Suprapubic skin (tissue), 4 donors: ENCODE measurements at places on chromosomes 11 and 22. TPM values are rescaled to one million over a fixed set of nuclear protein-coding genes. Genes with fewer than 3 reads are reported as not detected.

DNA sequence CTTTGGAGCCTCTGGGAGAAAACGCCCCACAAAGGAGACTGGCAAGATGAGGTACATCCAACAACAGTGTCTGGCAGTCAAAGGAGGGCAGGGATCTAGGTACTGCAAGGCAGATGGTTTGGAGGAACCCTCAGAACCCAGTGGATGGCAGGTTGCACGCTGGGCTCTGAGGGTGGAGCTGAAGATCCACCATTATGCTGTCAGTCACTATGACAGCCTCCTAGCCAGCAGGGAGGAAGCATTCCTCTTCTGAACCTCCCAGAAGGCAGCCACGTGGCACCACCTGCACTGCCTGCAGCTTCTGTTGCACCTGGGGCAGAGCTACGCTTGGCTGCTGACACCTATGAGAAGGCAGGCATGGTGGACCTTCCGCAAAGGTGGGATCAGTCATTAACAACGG lies 40.2 kb downstream of the HTR3A start:
- no peaks in the 10 kb centered on the region for H3K36me3 ChIP-seq
- H3K27ac ChIP-seq = no peak overlapping the region
- no peaks in the 10 kb centered on the region for H3K27me3 ChIP-seq

GRCh38 chr11:108662700-108663099 lies 2.2 kb upstream of the DDX10 start:
- H3K4me1 ChIP-seq = peaks cover 28% of the 10 kb centered on the region
- no peaks in the 10 kb centered on the region for H3K36me3 ChIP-seq
- no peak overlapping the region for H3K27ac ChIP-seq
- no peak for DNase-seq
- H3K27me3 ChIP-seq = no peaks in the 10 kb centered on the region

The GGTLC2 gene
- total RNA-seq = not detected

The SIK3 gene
- total RNA-seq = 31.6 TPM

The OR52B6 gene
- not detected for total RNA-seq
